ENCODE measurements at places on chromosomes 2 and 18. TPM values are rescaled to one million over a fixed set of nuclear protein-coding genes. Genes with fewer than 3 reads are reported as not detected.

- no peaks in the 10 kb centered on the region for H3K36me3 ChIP-seq
- DNase-seq, result no peak
- H3K4me3 ChIP-seq, result no peak overlapping the region
- no peak overlapping the region for H3K27ac ChIP-seq
- no peaks in the 10 kb centered on the region for H3K4me1 ChIP-seq
These were observed 51.8 kb downstream of the MTHFD2 start for GRCh38 chr2:74250189-74250631.

DNA sequence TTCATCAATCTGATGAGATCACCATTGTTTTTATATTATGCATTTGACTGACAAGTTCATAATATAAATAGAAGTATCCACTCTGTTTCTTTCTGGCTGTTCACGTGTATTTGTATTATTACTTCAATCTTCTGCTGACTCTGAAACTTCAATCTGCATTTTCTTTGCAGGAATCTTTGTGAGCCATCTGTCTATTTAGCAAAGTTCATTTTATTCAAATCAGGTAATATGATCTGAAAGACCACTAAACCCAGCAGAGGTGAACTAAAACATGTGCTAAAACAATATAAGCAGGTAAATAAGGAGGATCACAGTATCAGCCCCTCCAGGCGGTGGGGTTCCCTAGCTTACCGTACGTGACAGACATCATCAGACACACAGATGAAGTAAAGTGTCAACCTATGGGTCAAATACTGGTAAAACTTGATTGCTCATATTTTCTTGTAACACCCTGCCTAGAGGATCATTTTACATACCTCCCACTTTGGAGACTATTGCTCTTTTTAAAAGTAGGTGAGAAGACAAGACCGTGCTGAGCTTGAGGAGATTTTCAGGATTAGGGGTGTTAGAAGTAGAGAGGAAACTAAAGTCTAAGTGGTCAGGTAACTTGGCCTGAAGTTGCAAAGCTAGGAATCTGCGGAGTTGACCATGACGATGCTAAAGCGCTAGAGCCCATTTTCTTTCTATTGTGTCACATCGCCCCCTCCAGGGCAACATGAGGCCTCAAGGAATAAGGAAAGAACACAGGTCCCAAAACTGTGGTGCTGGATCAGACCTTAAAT, 9.0 kb downstream of the DTNB start:
- no peaks in the 10 kb centered on the region for H3K36me3 ChIP-seq
- H3K27ac ChIP-seq, result no peak overlapping the region
- peak; percentile 16 for DNase-seq
- no peaks in the 10 kb centered on the region for H3K4me1 ChIP-seq

Gene TXNDC9
- total RNA-seq, result 107 TPM

GRCh38 chr2:14752295-14752694, 119.8 kb downstream of the LRATD1 start:
- H3K4me1 ChIP-seq, result no peaks in the 10 kb centered on the region
- no peaks in the 10 kb centered on the region for H3K27me3 ChIP-seq
- no peaks in the 10 kb centered on the region for H3K36me3 ChIP-seq

- DNase-seq, result no peak
- H3K27ac ChIP-seq, result no peak overlapping the region
- H3K36me3 ChIP-seq, result no peaks in the 10 kb centered on the region
- H3K4me3 ChIP-seq, result no peak overlapping the region
- H3K27me3 ChIP-seq, result no peaks in the 10 kb centered on the region
These were observed 32.9 kb upstream of the FZD5 start for GRCh38 chr2:207802650-207803049.
